GM23338 (cell line): ENCODE measurements at places on chromosomes 1 and 21. TPM values are rescaled to one million over a fixed set of nuclear protein-coding genes. Genes with fewer than 3 reads are reported as not detected.
A peak's percentile ranks its signal among the peaks of the same experiment; 100 is the strongest.

DNA sequence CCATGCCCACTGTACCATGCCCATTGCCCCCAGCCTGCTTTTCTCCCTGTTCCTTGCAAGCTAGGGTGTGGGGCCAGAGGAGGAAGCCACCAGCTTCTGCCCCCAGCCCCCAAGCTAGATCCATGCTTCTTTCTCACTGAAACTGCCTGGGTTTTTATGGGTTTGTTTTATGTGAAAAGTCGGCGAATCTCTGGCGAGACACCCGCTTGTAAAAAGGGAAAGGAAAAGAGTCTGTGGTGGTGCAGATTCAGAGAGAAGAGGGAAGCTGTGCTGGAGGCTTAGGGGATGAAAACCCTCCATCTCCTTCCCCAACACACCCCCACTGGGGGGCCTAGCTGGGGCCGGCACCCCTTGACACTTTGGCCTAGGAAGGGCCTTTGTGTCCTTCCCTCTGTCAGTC lies 26.2 kb downstream of the GRHL3 start:
- DNase-seq: no peak

GRCh38 chr1:2969011-2969844 lies 52.0 kb upstream of the ACTRT2 start:
- no peak for DNase-seq

LCE1E gene
- polyA plus RNA-seq: 0.43 TPM in 1 of 2 replicates, not detected in the other

GRCh38 chr1:33180911-33181890 lies 642 bp downstream of the TRIM62 start:
- peak; percentile 95 for DNase-seq

GRCh38 chr1:153180556-153180955 lies 22.7 kb upstream of the LELP1 start:
- DNase-seq: no peak

TMEM81 gene
- polyA plus RNA-seq: 4.5 and 5.5 TPM in 2 replicates

GRCh38 chr1:3113047-3113740 lies 44.2 kb downstream of the PRDM16 start:
- no peak for DNase-seq

- DNase-seq: no peak
Measured at GRCh38 chr1:15734901-15735300, 1.2 kb upstream of the SLC25A34 start.

GRCh38 chr1:17232759-17233661 lies 15.9 kb upstream of the PADI3 start:
- no peak for DNase-seq

DNA sequence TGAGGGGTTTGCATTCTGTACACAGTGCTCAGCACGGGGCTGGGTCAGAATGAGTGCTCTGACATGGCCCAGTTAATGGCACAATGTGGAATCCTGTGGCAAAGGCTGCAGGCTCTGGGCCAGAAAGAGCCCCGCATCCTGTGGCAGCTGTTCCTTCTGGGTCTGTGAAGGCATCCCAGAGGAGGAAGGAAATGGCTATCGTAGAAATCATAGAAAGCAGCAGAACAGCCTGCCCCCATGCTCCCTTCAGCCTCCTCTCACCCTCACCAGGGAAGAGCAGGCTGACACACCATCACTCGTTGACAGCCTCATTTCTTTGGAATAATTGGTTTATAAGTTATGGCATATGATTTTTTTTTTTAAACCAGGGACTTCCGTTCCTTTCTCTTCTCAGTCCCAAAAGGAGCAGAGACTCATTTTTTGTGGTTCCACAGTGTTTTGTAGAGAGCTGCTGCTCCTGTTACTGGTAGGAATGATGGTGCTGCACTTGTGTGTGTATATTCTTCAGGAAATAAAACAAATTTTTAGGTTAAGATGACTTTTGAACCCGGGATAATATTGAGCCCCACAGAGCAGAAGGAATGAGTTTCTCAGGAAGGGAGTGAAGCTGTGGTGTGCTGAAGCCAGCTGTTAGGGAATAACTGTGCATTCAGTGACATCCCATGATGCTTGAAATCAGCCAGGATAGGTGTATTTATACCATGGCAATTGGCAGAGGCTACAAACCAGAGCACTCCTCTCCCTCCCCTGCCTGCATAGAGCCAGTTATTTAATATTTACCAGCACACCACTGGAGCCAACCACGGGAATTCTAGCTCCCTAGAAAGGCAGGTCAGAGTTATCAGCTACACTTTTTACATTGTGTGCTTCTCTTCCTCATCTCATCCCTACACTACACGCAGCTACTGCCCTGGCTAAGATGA lies 32.0 kb downstream of the PLXNA2 start:
- DNase-seq: no peak

DNA sequence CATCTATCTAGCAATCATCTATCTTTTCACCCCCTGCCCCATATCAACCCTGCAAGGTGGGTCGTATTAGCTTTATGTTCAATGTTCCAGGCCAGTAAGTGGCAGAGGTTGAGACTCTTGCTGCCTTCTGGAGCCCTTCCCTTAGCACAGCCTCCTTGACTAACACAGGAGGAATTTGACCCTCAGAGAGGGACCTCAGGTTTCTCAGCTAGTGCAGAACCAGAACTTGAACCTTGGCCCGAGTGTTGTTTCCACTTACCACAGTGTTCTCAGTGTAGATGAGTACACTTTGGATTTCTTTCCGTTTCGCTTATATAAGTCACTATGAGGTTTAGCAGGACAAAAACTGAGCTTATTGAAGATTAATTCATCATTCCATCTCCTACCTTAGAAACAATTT lies 11.1 kb upstream of the ATF3 start:
- DNase-seq: no peak

DNA sequence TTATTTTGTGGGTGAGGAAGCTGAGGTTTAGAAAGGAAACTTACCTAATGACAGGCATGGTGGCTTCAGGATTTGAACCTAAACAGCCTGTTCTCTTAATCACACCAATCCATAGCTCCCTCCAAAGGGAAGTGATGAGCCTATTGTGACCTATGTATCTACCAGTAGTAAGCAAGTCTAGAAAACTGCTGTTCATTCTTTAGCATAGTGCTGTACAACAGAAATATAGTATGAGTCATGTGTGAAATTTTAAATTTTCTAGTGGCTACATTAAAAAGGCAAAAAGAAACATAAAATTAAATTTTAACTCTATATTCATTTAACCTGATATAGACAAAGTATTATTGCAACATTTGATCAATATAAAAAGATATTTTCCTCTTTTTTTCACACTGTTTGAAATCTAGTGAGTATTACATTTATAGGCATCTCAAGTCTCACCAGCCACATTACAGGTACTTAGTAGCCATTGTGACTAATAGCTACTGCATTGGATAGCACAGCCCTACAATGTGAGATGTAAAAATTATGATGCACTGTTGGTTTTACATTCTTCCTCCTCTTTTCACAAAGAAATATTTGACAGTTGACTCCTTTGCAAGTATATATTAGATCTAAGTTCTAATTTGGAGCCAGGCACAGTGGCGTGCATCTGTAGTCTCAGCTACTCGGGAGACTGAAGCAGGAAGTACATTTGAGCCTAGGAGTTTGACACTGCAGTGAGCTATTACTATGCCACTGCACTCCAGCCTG lies 16.6 kb downstream of the IPO9 start:
- DNase-seq: no peak

DNA sequence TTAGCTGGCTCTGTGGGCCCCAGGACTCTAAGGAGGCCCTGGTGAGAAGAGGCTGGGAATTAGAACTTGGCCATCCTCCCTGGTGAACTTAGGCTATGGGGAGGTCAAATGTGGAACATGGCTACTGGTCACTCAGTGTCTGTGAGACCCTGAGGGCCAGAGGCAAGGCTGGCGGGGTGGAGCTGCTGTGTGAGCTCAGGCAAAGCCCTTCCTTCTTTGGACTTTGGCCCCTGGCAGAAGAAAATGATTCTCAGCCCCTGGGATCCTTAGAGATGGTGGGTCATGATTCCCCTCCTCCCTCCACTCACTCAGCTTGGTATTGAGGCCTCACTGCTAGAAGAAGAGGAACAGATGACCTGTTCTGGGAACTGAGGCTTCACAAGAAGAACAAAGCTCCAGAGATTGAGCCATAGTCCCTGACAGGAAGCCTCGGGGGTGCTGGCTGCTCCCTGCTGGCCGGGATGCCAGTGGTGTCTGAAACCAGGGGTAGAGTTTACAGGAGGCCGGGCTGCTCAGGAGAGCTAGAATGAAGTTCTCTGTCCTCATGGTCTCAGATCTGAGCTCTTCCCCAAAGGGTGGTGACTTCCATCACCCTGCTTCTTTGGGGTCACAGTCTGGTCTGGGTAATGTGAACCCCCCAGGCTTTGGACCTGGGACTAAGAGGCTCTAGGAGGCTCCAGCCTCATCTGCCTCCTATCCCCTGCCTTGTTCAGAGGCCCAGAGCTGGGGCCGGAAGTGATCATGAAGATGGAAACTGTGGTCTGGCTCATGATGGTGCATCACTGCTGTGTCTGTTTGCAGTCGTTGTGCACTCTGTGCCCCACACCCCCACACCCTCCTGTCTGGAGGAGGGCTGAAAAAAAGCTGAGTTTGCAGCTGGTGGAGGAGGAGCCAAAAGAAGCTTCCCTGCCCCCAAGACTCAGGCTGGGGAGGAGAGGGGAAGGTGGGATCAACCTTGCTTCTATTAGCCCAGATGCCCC lies 905 bp downstream of the BTBD19 start:
- DNase-seq: no peak

GRCh38 chr1:108043707-108044106 lies 78.7 kb upstream of the VAV3 start:
- DNase-seq: no peak

- DNase-seq: no peak
Measured at GRCh38 chr1:210402560-210402959, 73.9 kb downstream of the HHAT start.

- no peak for DNase-seq
Measured at GRCh38 chr1:209010475-209011230, 572.9 kb upstream of the CAMK1G start.

DNA sequence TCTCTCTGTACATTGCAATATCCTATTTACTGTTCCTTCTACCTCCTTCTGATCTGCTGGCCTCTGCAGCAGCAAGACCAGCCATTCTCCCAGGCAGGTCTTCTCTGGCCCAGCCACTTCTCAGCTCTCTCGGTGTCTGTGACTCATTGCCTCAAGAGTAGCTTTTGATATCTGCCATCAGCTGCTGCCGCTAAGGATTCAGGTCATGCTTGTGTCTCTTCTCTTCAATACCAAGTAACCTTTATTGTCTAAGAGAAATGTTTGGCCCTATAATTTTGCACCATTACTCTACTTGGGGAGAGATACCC lies 101.8 kb downstream of the TMEM53 start:
- DNase-seq: no peak
